Colonic mucosa (tissue), 4 donors: ENCODE measurements at places on chromosomes 5 and 9. TPM values are rescaled to one million over a fixed set of nuclear protein-coding genes. Genes with fewer than 3 reads are reported as not detected.
A peak's percentile ranks its signal among the peaks of the same experiment; 100 is the strongest.

GRCh38 chr9:7088611-7089010 lies 330.8 kb downstream of the KDM4C start:
- no peaks in the 10 kb centered on the region for H3K4me1 ChIP-seq
- DNase-seq: no peak
- H3K36me3 ChIP-seq: no peaks in the 10 kb centered on the region
- no peaks in the 10 kb centered on the region for H3K27me3 ChIP-seq
- H3K4me3 ChIP-seq: no peak overlapping the region

DNA sequence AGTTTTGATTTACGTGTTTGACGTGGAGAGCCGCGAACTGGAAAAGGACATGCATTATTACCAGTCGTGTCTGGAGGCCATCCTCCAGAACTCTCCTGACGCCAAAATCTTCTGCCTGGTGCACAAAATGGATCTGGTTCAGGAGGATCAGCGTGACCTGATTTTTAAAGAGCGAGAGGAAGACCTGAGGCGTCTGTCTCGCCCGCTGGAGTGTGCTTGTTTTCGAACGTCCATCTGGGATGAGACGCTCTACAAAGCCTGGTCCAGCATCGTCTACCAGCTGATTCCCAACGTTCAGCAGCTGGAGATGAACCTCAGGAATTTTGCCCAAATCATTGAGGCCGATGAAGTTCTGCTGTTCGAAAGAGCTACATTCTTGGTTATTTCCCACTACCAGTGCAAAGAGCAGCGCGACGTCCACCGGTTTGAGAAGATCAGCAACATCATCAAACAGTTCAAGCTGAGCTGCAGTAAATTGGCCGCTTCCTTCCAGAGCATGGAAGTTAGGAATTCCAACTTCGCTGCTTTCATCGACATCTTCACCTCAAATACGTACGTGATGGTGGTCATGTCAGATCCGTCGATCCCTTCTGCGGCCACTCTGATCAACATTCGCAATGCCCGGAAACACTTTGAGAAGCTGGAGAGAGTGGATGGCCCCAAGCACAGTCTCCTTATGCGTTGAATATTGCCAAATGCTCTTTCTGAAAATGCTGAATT lies 850 bp downstream of the RRAGA start:
- peak overlapping the region; percentile 93 for H3K27ac ChIP-seq
- H3K4me3 ChIP-seq: peak overlapping the region; percentile 88
- H3K36me3 ChIP-seq: no peaks in the 10 kb centered on the region
- peak; percentile 45 for DNase-seq
- peaks cover 16% of the 10 kb centered on the region for H3K4me1 ChIP-seq

DNA sequence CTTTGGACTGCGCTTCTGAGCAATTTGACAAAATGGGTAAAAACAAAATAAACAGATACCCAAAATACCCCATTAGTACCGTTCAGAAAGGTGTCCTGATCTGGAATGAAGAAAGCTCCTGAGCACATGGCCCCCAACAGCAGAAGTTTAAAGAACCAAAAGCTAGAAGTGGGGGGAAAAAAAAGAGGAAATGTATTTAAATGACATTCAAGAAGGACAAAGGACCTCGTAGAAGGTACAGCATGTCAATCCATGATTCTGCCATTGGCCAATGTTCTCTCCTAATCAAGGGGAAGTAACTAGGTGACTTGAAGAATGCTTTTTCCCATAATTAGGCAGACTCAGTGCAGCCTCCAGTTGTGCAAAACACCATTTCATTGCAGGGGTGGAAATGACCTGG lies 78.6 kb downstream of the SERINC5 start:
- H3K4me1 ChIP-seq: peaks cover 12% of the 10 kb centered on the region
- no peaks in the 10 kb centered on the region for H3K36me3 ChIP-seq
- no peak overlapping the region for H3K27ac ChIP-seq
- no peak for DNase-seq
- no peak overlapping the region for H3K4me3 ChIP-seq
- no peaks in the 10 kb centered on the region for H3K27me3 ChIP-seq

- no peaks in the 10 kb centered on the region for H3K36me3 ChIP-seq
- H3K27me3 ChIP-seq: no peaks in the 10 kb centered on the region
- no peaks in the 10 kb centered on the region for H3K4me1 ChIP-seq
- H3K4me3 ChIP-seq: no peak overlapping the region
- no peak for DNase-seq
Observed at GRCh38 chr5:135694012-135694411, 115.2 kb upstream of the CXCL14 start.

DNA sequence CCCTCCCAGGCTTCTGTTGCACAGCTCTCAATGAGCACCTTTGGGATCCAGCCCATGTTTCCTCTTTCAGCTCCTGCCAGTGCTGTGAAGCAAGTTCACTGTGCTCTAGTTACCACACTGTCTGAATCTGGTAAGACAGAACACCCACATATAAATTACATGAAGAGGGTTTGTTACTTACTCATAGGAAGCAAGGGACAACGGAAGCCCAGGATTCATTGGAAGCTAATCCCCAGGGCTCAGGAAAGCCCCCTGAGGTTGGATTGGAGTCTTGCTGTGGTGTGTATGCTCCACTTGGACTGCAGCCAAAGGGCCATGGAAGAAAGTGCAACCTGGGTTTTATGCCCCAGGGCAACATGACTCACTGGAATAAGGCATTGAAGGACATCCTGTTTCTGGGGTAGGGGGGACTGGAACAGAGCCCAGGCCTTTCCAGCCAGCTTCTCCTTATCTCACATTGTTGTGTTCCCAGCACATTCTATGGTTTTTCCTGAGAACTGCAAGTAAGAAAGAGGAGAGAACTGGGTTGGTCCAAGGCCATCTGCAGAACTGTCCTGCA lies 15.6 kb upstream of the CLK4 start:
- no peaks in the 10 kb centered on the region for H3K27me3 ChIP-seq
- H3K4me3 ChIP-seq: no peak overlapping the region
- DNase-seq: no peak
- no peaks in the 10 kb centered on the region for H3K4me1 ChIP-seq

DNA sequence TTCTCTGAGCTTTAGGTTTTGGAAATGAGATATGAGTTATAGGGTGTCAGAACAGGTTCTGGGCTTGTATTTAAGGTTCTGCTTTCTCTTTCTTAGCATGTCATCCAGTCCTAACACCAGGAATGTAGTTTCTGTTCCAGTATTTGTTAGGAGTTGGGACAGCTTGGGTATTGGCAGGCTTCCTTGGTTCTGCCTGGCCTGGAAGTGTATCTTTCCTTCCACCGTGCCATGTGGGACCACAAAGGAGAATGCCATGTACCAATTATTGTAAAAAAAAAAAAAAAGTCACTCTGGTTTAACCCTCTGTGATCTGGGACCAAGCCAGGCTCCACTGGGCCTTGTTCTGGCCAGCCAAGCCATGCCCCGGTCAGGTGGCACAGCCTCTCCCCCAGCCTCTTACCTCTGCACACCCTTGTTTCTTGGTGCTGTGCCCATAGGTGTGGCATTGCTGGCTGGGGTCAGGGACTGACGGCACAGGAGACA lies 47.8 kb downstream of the ARHGAP26 start:
- peak overlapping the region; percentile 74 for H3K27ac ChIP-seq
- H3K4me1 ChIP-seq: peaks cover 28% of the 10 kb centered on the region
- peak; percentile 84 for DNase-seq
- H3K4me3 ChIP-seq: no peak overlapping the region
- no peaks in the 10 kb centered on the region for H3K36me3 ChIP-seq
- H3K27me3 ChIP-seq: no peaks in the 10 kb centered on the region

- no peak overlapping the region for H3K4me3 ChIP-seq
- H3K4me1 ChIP-seq: no peaks in the 10 kb centered on the region
- no peaks in the 10 kb centered on the region for H3K27me3 ChIP-seq
- no peaks in the 10 kb centered on the region for H3K36me3 ChIP-seq
- DNase-seq: no peak
Observed at GRCh38 chr5:73897893-73898292, 271.9 kb downstream of the ARHGEF28 start.

OMD gene
- 0.37 TPM for total RNA-seq

CLIC3 gene
- 15.4 TPM for total RNA-seq

SYNPO gene
- total RNA-seq: 32.4 TPM

ENG gene
- 34.5 TPM for total RNA-seq
